Peyer's patch (tissue), 4 donors: ENCODE measurements at places on chromosomes 6 and 20. TPM values are rescaled to one million over a fixed set of nuclear protein-coding genes. Genes with fewer than 3 reads are reported as not detected.

VNN1 gene
- 296 TPM for total RNA-seq

GRCh38 chr6:48377115-48377514, 266.1 kb upstream of the PTCHD4 start:
- DNase-seq = no peak
- no peaks in the 10 kb centered on the region for H3K36me3 ChIP-seq

DNA sequence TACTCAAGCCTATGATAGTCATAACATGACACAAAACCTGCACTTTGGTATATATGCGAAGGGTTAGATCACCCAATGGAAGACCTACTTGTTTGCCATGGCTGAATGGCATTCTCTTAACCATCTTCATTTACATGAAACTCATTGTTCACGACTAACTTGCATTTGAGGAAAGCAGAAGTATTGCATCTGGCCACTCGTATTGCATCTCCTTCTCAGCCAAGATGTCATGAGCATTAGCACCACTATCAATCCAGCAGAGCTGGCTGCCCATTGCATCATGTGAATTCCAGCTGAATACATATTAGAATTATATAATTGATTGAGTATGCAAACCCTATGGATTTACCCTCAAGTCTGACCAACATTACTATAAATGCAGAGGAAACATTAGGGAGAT, 390.2 kb downstream of the LAMA2 start:
- no peak overlapping the region for H3K4me3 ChIP-seq
- H3K36me3 ChIP-seq = no peaks in the 10 kb centered on the region
- no peaks in the 10 kb centered on the region for H3K4me1 ChIP-seq
- no peak overlapping the region for H3K27ac ChIP-seq
- no peaks in the 10 kb centered on the region for H3K27me3 ChIP-seq
- no peak for DNase-seq

DNA sequence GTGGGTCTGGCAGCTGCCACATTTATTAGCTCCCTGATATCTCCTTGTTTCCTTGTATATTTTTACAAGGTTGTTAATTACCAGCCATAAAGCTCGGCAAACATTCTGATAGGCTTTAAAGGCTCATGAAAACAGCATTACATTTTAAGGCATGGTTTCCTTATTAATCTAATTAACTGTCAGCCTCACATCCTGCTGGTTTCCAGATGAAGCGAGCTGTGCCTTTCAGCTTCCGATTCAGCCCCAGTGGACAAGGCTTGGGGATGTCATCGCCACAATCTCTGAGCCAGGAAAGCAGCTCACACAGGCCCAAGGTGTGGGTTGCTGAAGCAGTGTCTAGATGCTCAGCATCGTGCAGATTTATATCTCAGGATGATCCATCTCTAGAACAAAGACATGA, 66.0 kb upstream of the RALY start:
- H3K36me3 ChIP-seq = no peaks in the 10 kb centered on the region
- H3K27ac ChIP-seq = no peak overlapping the region
- no peak for DNase-seq
- no peaks in the 10 kb centered on the region for H3K27me3 ChIP-seq
- no peak overlapping the region for H3K4me3 ChIP-seq
